Stomach (tissue), 19 donors: ENCODE measurements at places on chromosomes 12 and 14. TPM values are rescaled to one million over a fixed set of nuclear protein-coding genes. Genes with fewer than 3 reads are reported as not detected.

GRCh38 chr12:93315907-93316622 is 61.7 kb upstream of the NUDT4 start:
- H3K27ac ChIP-seq = no peak overlapping the region
- no peak for DNase-seq
- H3K4me1 ChIP-seq = peaks cover 5% of the 10 kb centered on the region
- no peak overlapping the region for H3K4me3 ChIP-seq
- no peaks in the 10 kb centered on the region for H3K36me3 ChIP-seq

DNA sequence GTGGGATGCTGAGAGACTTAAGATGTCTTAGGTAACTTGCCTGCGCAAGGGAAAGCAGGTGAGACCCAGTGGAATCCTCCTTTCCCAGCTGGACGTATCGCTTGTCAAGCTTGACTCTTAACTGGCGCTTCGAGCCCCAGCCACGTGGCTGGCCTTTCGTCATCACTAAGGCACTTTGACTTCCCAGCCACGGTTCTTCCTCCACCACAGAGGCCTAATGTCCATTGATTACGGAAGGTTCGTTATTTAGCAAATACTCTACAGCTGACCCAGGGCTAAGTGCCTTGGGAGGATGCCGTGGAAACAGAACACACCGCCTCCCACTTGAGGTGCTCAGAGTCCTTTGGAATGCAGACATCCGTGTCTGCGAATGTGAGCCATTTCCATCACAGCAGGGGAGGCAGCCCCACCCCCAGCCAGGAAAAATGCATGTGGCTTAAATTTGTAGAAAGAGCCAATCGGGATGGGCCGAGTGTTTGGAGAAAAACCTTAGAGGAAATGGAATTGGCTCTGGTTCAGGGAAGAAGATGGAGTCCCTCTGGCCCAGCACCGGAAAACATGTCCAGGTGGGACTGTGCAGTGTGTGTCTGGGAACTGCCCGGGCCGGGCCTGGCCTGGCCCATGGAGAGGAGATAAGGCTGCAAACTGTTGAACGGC is 115.7 kb downstream of the PLXNC1 start:
- H3K4me3 ChIP-seq = no peak overlapping the region
- no peak for DNase-seq
- H3K4me1 ChIP-seq = peaks cover 46% of the 10 kb centered on the region
- no peaks in the 10 kb centered on the region for H3K27me3 ChIP-seq
- H3K27ac ChIP-seq = no peak overlapping the region
- no peaks in the 10 kb centered on the region for H3K36me3 ChIP-seq

- peaks cover 78% of the 10 kb centered on the region for H3K4me1 ChIP-seq
- no peak overlapping the region for H3K4me3 ChIP-seq
- DNase-seq = peak; percentile 37
- no peaks in the 10 kb centered on the region for H3K27me3 ChIP-seq
- H3K27ac ChIP-seq = no peak overlapping the region
Observed at GRCh38 chr14:103427485-103428443, 42.5 kb downstream of the MARK3 start.

DNA sequence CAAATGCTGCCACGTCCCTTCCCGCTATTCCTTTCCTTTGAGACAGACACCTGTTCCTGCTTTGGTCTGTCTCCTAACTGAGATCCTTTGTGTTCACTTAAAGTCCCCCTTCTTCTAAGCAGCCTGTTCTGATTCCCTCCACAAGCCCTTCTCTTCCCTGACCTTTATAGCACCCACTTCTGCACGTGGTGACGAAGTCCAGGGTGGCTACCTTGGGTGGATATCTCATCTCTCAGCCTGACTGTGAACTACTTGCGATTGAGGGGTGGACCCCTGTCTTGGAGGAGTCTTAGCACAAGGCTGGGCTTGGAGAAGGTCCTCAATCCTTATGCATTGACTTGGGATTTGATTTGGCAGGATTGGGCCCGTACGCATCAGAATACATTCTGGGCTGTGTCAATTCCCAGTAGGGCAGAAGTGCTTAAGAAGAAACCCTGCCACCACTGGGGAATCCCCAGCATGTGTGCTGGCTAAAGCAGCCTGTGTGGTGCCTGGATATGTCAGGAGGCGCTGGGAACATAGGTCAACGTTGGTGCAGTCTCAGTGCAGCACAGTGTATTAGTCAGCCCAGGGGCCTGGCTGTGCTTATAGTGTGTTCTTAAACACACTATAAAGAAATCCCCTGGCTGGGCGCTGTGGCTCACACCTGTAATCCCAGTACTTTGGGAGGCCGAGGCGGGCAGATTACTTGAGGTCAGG is 23.6 kb downstream of the KRT80 start:
- DNase-seq = peak; percentile 81
- H3K4me3 ChIP-seq = no peak overlapping the region
- no peak overlapping the region for H3K27ac ChIP-seq
- peaks cover 7% of the 10 kb centered on the region for H3K4me1 ChIP-seq
- no peaks in the 10 kb centered on the region for H3K36me3 ChIP-seq

- no peaks in the 10 kb centered on the region for H3K4me1 ChIP-seq
- DNase-seq = no peak
- H3K36me3 ChIP-seq = no peaks in the 10 kb centered on the region
- no peaks in the 10 kb centered on the region for H3K27me3 ChIP-seq
- no peak overlapping the region for H3K27ac ChIP-seq
Observed at GRCh38 chr12:78556651-78557050, 307.9 kb upstream of the SYT1 start.

- H3K4me3 ChIP-seq = no peak overlapping the region
- H3K36me3 ChIP-seq = peaks cover 24% of the 10 kb centered on the region
- no peak for DNase-seq
- H3K27me3 ChIP-seq = no peaks in the 10 kb centered on the region
- H3K4me1 ChIP-seq = peaks cover 6% of the 10 kb centered on the region
Observed at GRCh38 chr12:64877363-64878004, 53.0 kb downstream of the TBC1D30 start.

- DNase-seq = peak; percentile 27
- H3K4me3 ChIP-seq = peak overlapping the region; percentile 51
- peaks cover 74% of the 10 kb centered on the region for H3K4me1 ChIP-seq
Observed at GRCh38 chr12:106584104-106585064, 1.6 kb downstream of the RFX4 start.

The DPPA3 gene
- not detected for polyA plus RNA-seq

- H3K27me3 ChIP-seq = no peaks in the 10 kb centered on the region
- DNase-seq = peak; percentile 48
- peaks cover 12% of the 10 kb centered on the region for H3K4me1 ChIP-seq
- peak overlapping the region; percentile 29 for H3K4me3 ChIP-seq
Observed at GRCh38 chr12:132285991-132286681, 43.3 kb downstream of the GALNT9 start.

The TSPAN8 gene
- 122 TPM for polyA plus RNA-seq

DNA sequence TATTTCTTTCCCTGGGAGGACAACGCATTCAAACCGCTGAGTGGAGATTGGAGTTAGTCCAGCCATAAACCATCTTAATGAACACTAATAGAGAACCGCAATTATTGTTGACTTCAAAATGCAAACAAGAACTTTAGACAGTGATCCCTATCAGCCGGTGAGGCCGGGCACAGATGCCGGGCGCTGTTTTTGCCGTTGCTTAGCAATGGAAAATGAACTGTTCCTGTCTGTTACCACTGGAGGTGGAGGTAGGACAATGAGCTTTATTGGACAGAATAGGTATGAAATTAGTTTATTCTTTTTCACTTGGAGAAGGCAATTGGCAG is 216.8 kb downstream of the TTC8 start:
- H3K27me3 ChIP-seq = no peaks in the 10 kb centered on the region
- DNase-seq = peak; percentile 88
- H3K4me1 ChIP-seq = peaks cover 8% of the 10 kb centered on the region
- H3K36me3 ChIP-seq = no peaks in the 10 kb centered on the region
- peak overlapping the region; percentile 89 for H3K27ac ChIP-seq

The SIX1 gene
- not detected for polyA plus RNA-seq

DNA sequence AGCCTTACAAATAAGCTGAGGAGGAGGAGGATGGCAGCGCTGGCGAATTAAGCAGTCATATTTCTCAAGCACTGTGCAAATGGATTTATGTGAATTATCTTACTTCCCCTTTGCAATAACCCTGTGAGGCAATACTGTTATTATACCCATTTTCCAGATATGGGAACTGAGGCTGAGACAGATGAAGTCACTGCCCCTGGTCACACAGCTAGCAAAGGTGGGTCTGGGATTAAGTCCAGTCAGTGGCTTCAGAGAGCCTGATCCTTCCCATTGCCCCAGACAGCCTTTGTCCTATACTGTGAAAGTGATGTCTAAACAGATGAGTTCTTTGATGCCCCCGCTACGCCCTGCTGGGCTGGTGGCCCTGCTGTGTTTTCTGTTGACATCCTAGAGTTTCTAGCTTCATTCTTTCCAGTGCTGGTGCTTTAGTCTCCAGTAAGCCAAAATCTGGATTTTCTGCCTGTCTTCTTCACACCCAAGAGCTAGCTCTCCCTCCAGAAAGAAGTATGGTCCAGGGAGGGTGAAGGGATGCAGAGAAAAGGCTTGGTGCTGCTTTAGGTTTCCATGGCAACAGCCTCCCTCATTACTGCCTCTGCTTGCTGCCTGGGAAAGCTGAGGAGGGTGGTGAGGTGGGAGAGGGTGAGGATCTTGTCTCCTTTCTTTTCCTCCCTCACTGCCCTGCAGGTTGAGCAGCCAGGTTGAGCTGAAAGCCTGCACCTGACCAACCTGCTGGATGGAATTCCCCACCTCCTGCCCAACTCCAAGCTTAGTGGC is 30.7 kb downstream of the TMEM63C start:
- no peaks in the 10 kb centered on the region for H3K4me1 ChIP-seq
- no peak overlapping the region for H3K27ac ChIP-seq
- DNase-seq = no peak

- H3K36me3 ChIP-seq = no peaks in the 10 kb centered on the region
- peaks cover 3% of the 10 kb centered on the region for H3K4me1 ChIP-seq
- no peak for DNase-seq
- no peak overlapping the region for H3K4me3 ChIP-seq
- no peak overlapping the region for H3K27ac ChIP-seq
Observed at GRCh38 chr12:125222876-125223275, 157.6 kb downstream of the AACS start.

- H3K4me1 ChIP-seq = no peaks in the 10 kb centered on the region
- no peak overlapping the region for H3K4me3 ChIP-seq
- no peak for DNase-seq
Observed at GRCh38 chr14:95956601-95957460, 80.2 kb downstream of the TUNAR start.

The ENDOU gene
- polyA plus RNA-seq = not detected

DNA sequence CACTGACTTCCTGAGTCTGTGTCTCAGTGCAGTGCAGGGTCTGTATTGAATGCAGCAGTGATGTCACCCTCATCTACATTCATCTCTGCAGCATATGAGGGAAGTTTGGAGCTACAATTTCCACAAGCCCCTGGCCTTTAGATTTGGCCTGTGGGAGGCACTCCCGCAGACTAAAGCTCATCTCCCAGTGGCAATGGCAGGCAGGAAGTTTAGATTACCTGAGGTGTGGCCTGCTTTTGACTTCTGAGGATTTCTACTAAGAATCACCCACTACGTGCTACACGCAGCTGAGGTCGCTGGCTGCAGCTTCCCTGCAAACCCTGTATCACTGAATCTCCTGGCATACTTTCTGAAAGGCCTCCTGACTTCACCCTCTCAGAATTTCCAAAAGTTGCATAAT is 202.2 kb upstream of the PRKD1 start:
- H3K4me1 ChIP-seq = no peaks in the 10 kb centered on the region
- H3K27ac ChIP-seq = no peak overlapping the region
- DNase-seq = no peak
- no peaks in the 10 kb centered on the region for H3K27me3 ChIP-seq
- H3K4me3 ChIP-seq = no peak overlapping the region
- H3K36me3 ChIP-seq = no peaks in the 10 kb centered on the region

DNA sequence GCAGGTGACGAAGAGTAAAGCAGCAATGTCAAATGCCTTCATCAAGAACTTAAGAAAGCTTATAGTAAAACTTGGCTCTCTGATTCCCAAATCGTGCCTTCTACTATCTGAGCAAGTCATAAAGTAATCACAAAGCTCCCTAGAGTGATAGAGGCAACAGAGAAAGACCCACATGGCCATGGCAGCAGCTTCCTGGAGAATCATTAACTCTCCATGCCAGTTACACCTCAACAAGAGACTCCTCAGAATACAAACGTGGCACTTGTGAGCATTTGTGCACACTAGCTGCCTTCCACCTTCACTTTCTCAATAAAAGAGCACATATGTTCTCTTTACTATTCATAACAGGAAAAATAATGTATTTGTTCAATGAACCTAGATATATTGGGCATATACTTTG is 48.0 kb downstream of the PLCZ1 start:
- H3K4me1 ChIP-seq = no peaks in the 10 kb centered on the region
- DNase-seq = no peak
- H3K36me3 ChIP-seq = no peaks in the 10 kb centered on the region
- no peak overlapping the region for H3K27ac ChIP-seq

GRCh38 chr12:119642986-119643385 is 24.9 kb upstream of the PRKAB1 start:
- no peaks in the 10 kb centered on the region for H3K4me1 ChIP-seq
- no peak overlapping the region for H3K4me3 ChIP-seq
- no peak for DNase-seq
- H3K27ac ChIP-seq = no peak overlapping the region
- H3K27me3 ChIP-seq = no peaks in the 10 kb centered on the region

The KRT80 gene
- polyA plus RNA-seq = 3.7 TPM

DNA sequence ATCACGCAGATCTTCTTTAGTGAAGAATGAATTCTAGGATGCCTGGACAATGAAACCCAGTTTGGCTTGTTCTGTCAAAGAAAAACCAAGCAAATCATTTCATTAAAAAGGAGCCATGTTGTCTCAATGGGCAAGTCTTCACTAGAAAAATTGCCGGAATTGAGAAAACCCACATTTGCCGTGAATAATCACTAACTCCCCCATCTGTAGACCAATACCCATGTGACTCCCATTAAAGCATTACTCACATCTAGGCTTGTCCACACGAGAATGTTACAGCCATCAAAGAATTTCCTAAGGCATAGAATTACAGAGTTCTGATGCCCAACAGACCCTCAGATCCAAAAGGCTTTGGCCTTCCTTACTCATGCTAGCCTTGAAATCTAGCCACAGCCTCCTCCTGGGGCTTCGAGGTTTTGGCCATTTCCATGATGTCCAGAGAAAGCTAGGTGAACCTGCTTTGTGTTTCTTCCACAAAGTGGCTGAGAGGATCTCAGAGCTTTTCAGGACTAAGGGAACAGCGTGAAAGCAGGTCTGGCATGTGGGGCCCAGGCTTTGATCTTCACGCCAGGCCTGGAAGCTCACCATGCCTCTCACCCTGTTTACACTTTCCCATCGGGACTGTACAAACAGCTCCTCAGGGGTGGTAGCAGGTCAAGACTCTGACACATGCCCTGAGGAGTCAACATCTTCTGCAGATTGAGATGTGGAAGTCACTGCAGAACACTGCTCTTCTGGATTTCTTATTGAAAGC is 12.1 kb downstream of the SLC7A8 start:
- peaks cover 16% of the 10 kb centered on the region for H3K4me1 ChIP-seq
- H3K4me3 ChIP-seq = no peak overlapping the region
- H3K27ac ChIP-seq = peak overlapping the region; percentile 55
- no peak for DNase-seq
- H3K36me3 ChIP-seq = no peaks in the 10 kb centered on the region
- no peaks in the 10 kb centered on the region for H3K27me3 ChIP-seq

GRCh38 chr12:83386527-83387264 is 700.0 kb downstream of the TMTC2 start:
- DNase-seq = no peak
- no peak overlapping the region for H3K27ac ChIP-seq
- H3K27me3 ChIP-seq = no peaks in the 10 kb centered on the region
- H3K4me3 ChIP-seq = no peak overlapping the region
- H3K4me1 ChIP-seq = no peaks in the 10 kb centered on the region
